ENCODE measurements at places on chromosomes 7 and 10.

DNA sequence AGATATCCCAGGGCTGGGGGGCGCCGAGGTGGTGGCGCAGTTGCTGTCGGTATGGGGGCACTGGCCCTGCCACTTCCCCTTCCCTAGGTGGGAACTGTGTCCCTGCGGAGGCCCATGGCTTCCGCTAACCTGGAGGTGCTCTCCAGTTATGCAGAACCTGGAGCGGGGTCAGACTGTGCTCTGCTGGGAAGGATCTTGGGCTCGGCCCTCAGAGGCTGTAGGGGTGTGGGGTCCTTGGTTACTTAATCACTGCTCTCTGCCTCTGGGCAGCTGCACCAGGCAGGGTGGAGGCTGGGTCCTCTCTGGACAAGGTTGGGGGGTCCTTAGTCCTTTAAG, 2.4 kb downstream of the BRI3 start:
- no peak for DNase-seq

GRCh38 chr10:43980313-43980712, 331.6 kb upstream of the ZNF32 start:
- DNase-seq, result no peak

- DNase-seq, result peak; percentile 58
Observed at GRCh38 chr7:105122619-105123018, 108.6 kb downstream of the KMT2E start.

GRCh38 chr10:72424561-72424960, 69.8 kb upstream of the DNAJB12 start:
- DNase-seq, result no peak

DNA sequence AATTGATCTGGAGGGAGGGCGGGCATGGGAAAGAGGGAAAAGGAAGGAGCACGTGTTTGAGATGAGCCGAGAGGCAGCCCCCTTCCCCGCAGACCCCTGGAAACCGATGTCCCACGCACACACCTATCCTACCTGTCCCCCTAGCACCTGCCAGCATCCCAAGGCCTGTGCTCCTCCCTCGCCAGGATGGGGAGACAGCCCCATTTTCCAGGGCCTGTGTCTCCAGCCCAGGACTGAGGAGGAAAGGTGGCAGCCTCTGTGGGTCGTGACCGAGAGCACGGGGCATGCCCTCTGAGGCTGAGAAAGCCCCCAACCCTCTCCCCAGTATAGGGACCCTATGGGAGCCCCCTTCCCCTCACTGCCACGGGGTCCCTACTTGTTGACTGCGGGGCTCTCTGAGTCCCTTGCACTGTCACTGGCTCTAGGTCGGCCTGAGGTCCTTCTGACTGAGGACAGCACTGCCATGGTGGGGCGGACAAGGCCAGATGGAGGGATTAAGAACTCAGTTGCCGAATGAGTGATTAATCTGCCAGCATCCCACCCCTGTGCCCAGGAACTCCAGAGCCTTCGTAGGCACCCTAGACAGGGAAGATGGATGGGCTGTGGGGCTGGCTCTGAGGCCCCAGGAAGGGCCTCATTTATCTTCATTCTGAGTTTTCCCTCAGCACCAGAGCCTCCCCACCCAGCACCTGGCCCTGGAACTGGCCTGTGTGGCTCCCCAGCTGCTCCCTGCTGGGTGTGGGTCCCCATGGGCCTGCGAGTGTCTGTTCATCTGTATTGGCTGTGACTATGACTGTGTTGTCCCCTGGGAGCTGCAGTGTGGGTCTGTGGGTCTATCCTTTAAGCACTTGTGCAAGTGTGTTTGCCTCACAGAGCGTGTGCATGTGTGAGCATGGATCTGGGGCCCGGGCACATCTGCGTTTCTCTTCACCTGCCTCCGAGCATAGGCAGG, 26.0 kb downstream of the CRHR2 start:
- DNase-seq, result no peak

GRCh38 chr7:3399858-3400257, 98.8 kb downstream of the SDK1 start:
- no peak for DNase-seq

GRCh38 chr7:99789441-99790070, 5.6 kb upstream of the CYP3A4 start:
- no peak for DNase-seq

DNA sequence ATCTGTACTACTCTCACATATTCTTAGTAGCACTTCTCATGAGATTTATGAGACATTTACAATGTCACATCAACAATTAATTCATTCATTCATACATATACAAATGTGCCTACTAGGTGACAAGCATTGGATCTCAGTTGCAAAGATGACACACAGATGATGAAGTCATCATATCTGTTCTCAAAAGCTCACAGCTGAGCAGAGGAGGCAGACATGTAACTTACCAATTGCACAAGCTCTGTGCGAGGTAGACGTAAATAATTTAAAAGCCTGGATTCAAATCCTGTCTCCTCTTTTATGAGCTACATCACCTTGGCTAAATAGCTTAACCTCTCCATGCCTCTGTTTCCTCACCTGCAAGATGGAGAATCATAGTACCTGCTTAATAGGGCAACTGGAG, 109.4 kb upstream of the FAM133B start:
- no peak for DNase-seq

- DNase-seq, result no peak
Observed at GRCh38 chr10:116952729-116953128, 52.3 kb downstream of the SHTN1 start.

- no peak for DNase-seq
Observed at GRCh38 chr7:117857718-117858117, 15.5 kb downstream of the CTTNBP2 start.

DNA sequence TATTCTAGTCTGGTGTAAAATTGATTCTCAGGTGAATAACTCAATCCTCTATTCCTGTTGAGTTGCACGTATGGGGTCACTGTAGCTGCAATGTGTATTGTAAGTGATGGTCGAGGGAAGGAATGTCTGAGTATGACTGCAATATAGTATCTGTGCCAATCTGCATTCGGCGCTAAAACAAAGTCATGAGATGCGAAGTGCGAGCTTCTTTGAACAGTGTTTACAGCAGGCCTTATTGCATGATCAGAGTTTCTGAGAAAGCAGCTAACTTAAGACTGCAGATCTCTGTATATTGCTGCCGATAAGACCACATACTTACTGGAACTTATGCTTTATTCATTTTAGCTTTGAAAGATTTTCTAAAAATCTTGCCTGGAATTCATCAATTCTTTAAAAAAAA, 341.7 kb upstream of the BMPER start:
- no peak for DNase-seq

- DNase-seq, result no peak
Observed at GRCh38 chr10:100970076-100970913, 991 bp downstream of the SEMA4G start.

DNA sequence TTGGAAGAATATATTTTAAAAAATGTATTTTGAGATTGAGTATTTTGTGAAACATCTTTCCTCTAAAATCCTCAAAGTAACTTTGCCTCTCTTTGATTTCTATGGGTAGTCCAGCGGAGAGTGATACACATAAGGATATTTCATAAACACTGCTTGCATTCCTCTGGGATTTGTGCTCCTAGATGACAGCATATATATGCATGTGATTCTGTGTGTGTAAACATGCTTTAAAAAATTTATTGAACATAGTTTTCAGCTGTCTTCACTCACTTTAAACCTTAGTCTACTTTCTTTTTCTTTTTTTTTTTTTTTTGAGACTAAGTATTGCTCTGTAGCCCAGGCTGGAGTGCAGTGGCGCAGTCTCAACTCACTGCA, 84.6 kb downstream of the KAT6B start:
- no peak for DNase-seq

- no peak for DNase-seq
Observed at GRCh38 chr7:16921644-16922257, 40.0 kb upstream of the AGR3 start.

- no peak for DNase-seq
Observed at GRCh38 chr7:122300956-122301833, 3.4 kb downstream of the FEZF1 start.

- DNase-seq, result no peak
Observed at GRCh38 chr7:106871793-106872571, 6.9 kb downstream of the PIK3CG start.

DNA sequence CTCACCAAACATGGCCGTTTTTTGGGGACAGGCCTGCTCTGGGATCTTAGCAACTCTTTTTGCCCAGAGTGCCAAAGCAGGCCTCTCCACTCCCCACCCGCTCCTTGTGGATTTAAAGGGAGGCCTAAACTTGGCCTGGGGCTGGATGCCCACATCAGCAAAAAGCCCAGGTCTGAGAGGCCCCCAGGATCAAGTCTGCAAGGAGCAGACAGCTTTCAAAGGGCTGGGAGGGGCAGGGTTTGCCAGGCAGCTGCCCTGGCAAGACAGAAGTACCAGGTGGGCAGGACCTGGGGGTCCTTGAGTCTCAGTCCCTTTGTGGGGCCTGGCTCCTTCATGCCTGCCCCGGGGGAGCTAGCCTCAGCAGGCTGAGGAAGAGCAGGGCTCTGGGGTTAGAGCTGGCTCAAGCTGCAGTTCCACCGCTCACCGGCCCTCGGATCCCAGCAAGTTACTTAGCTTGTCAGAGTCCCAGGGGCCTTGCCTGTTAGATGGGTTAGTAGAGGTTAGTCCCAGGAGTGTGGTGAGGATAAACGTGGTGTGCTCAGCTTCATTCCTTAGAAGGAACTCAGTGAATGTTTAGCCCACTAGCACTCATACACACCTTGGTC, 56.2 kb downstream of the ARHGAP22 start:
- DNase-seq, result no peak

- no peak for DNase-seq
Observed at GRCh38 chr7:33702514-33703054, 202.8 kb upstream of the BMPER start.

DNA sequence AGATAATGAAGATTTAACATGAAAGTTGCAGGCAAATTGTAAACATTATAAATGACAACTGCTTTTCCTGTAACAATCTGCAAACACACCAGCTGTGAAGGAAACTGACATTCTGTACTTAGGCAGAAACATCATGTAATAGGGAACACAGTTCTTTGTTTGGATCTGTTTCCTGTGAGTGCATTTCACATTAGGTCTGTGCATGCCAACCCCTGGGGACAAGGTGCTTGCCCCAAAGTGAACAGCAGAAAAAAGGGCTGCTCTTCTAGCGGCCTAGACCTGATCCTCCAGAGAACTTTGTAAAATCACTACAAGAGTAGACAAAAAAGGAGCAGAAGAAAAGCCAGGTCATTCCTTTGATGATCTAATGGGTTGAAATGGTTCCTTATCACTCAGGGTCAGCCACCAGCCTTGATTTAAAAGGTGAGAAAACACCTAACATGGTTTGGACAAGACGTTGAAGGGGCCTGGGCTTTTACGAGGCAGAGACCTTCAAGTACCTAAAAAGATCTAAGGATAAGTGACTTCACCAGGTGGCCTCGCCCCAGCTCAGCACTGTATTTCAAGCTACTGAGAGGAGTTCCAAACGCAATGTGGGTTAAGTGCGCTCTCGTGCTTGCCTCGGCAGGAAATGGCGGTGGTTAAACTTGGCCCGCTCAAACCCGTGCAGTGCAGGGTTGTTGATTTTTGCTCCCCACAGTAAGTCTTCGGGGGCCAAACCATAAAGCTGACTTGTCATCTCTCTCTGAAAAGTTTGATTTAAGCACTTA, 249.7 kb downstream of the CREB5 start:
- no peak for DNase-seq

- DNase-seq, result no peak
Observed at GRCh38 chr10:28840971-28841370, 163.7 kb downstream of the BAMBI start.

- DNase-seq, result no peak
Observed at GRCh38 chr10:61039868-61040267, 95.9 kb upstream of the RHOBTB1 start.

DNA sequence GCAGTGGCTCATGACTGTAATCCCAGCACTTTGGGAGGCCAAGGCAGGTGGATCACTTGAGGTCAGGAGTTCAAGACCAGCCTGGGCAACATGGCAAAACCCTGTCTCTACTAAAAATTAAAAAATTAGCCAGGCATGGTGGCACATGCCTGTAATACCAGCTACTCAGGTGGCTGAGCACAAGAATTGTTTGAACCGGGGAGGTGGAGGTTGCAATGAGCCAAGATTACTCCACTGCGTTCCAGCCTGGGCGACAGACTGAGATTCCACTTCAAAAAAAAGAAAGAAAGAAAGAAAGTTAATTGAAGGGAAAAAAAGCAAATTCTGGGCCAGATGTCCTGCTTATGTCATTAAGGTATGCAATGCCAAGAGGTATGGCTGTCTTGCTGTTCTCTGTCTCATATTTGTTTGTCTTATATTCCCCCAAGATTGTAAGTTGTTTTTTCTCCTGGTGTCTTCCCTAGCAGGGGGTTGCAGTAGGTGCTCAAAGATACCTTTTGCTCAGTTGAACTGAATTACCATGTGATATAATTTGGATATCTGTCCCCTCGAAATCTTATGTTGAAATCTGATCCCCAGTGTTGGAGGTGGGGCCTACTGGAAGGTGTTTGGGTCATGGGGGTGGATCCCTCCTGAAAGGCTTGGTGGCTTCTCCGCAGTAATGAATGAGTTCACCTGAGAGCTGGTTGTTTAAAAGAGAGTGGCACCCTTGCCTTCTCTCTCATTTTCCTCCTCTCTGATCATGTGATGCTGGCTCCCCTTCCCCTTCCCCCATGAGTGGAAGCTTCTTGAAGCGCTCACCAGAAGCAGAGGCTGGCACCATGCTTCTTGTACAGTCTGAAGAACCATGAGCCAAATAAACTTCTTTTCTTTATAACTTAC, 60.9 kb downstream of the MYOF start:
- DNase-seq, result no peak

DNA sequence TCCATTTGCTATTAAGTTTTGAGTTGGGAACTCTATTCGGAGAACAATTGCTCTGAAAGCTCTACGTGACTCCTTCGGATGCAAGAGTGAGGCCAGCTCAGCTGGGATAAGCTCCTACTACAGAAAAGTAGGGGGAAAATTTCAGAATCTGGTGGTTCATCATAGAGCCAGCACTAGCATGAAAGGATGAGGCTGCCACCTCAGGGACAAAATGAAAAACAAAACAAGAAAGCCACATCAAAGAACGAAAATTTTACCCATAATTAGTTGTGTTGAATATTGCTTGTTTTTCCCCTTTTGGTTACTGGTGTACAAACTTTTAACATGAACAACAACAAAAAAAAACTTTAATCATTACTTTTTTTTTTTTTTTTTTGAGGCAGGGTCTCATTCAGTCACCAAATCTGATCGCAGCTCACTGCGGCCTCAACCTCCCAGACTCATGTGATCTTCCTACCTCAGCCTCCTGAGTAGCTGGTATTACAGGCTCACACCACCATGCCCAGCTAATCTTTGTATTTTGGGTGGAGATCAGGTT, 39.7 kb upstream of the NFE2L3 start:
- no peak for DNase-seq

DNA sequence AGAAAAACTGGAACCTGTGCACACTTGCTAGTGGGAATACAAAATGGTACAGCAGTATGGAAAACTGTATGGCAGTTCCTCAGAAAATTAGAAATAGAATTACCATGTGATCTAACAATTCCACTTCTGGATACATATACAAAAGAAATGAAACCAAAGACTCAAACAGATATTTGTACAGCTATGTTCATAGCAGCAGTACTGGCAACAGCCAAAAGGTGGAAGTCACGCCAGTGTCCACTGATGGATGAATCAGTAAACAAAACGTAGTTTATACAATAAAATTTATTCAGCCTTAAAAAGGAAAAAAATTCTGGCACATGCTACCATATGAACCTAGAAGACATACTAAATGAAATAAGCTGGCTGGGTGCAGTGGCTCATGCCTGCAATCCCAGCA, 23.0 kb downstream of the IDE start:
- no peak for DNase-seq

- DNase-seq, result no peak
Observed at GRCh38 chr7:2143450-2143849, 89.3 kb downstream of the MAD1L1 start.

Data from globus pallidus (tissue), 1 donor.